Activated CD4-positive, alpha-beta T cell treated with anti-CD3 and anti-CD28 coated beads for 36 hours (primary cell): ENCODE measurements at places on chromosomes 4 and X.

GRCh38 chr4:24625091-24625490 lies 40.7 kb upstream of the DHX15 start:
- H3K4me3 ChIP-seq = no peak overlapping the region
- H3K4me1 ChIP-seq = no peaks in the 10 kb centered on the region
- no peak overlapping the region for H3K27ac ChIP-seq
- H3K36me3 ChIP-seq = no peaks in the 10 kb centered on the region
- DNase-seq = no peak

DNA sequence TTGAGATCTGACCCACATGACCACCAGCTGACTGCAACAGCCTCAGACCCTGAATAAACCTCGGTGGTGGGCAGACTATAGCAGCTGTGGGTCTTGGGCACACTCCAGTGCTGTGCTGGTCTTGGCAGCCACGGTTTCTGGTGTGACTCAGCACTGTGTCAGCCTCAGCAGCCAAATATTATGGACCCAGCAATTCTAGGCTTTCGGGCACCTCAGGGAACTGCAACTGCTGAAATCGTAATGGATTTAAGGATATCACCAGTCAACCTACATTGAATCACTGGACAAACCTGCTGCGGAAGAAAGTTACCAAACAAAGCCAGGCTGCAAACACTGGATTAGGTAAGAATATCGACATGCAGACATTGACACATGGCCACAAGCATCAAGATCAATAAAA lies 10.5 kb upstream of the UBE2NL start:
- H3K4me3 ChIP-seq = no peak overlapping the region
- no peak for DNase-seq
- no peaks in the 10 kb centered on the region for H3K36me3 ChIP-seq
- H3K4me1 ChIP-seq = no peaks in the 10 kb centered on the region
- H3K27ac ChIP-seq = no peak overlapping the region

DNA sequence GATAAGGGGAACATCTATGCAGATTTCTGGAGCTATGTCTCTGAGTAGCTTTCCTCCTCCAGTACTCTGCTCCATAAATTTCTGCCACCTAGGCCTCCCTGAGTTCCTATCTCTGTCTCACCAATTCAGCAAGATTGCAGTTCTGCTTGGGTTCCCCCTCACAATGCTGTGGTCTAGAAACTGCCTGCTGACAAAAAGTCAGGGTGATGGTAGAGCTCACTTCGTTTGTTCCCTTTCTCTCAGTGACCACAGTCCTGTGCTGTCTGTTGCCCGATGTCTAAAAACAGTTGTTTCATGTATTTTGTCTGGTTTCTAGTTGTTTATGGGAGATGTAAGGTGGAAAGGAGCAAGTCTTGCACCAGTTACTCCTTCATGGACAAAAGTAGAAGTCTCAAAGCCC lies 41.1 kb downstream of the AMMECR1 start:
- peaks cover 1% of the 10 kb centered on the region for H3K36me3 ChIP-seq
- H3K27me3 ChIP-seq = no peaks in the 10 kb centered on the region
- H3K4me3 ChIP-seq = no peak overlapping the region
- H3K27ac ChIP-seq = no peak overlapping the region

- no peak for DNase-seq
- no peak overlapping the region for H3K27ac ChIP-seq
- peaks cover 25% of the 10 kb centered on the region for H3K27me3 ChIP-seq
- H3K4me3 ChIP-seq = no peak overlapping the region
- H3K36me3 ChIP-seq = no peaks in the 10 kb centered on the region
Observed at GRCh38 chrX:2552621-2553201, 51.9 kb upstream of the DHRSX start.

GRCh38 chr4:140220058-140220457 lies 66.1 kb upstream of the MAML3 start:
- no peak overlapping the region for H3K27ac ChIP-seq
- H3K27me3 ChIP-seq = peaks cover 2% of the 10 kb centered on the region
- H3K4me3 ChIP-seq = no peak overlapping the region
- DNase-seq = no peak
- no peaks in the 10 kb centered on the region for H3K4me1 ChIP-seq
- H3K36me3 ChIP-seq = no peaks in the 10 kb centered on the region

DNA sequence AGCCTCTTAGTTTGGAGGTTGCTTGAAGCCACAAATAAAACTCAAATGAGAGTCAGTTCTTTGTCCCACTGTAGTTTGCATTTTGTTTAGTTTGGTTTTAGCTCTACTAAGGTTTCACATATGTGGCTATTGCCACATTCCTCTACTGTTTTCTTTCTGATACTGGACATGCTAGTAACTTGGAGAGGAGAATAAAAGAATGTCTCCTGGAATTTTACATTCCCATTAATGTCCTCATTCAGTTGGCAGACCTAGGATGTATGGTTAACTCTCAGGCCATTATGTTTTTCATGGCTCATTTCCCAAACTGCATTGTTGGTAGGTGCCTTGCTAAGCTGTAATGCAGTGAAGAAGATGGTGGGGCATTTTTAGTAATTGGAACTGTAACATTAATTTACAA lies 29.9 kb downstream of the UPRT start:
- no peaks in the 10 kb centered on the region for H3K4me1 ChIP-seq
- no peak overlapping the region for H3K4me3 ChIP-seq
- DNase-seq = no peak
- H3K27me3 ChIP-seq = no peaks in the 10 kb centered on the region
- peak overlapping the region; percentile 3 for H3K27ac ChIP-seq

GRCh38 chrX:49166914-49167739 lies 4.6 kb downstream of the MAGIX start:
- peaks cover 32% of the 10 kb centered on the region for H3K4me1 ChIP-seq
- H3K27me3 ChIP-seq = no peaks in the 10 kb centered on the region
- no peaks in the 10 kb centered on the region for H3K36me3 ChIP-seq
- DNase-seq = peak; percentile 82

DNA sequence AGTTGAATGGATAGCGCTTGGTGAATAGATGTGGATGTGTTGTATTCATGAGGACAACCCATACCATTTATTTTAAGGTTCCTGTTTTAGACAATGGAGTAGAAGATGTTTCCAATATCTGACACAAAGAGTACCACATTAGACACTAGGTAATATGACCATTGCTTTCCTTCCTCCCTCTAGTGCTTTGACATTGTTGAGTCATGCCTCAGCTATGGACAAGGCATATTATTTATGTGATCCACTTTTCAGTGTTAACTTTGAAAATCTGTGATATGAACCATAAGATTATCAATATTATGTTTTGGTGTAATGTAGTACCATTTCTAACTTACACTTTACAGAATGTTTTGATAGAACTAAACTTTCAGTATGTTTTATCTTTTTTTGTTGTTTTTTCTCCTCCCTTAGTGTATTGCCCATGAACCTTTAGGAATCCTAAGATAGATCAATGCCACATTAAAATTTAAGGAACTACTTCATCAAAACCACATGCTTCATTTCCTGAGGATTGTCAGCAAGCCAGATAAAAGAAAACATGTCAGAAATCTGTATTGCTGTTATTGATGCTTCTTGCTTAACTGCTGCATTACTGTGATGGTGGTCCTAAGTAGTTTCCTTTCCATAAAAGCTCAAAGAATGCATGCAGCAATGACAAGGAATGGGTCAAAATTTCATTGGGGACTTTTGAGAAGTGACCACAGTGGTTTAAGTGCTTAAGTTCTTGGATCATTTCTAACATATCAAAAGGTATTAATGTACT lies 105.0 kb downstream of the PCDH7 start:
- no peak for DNase-seq
- H3K36me3 ChIP-seq = no peaks in the 10 kb centered on the region
- no peak overlapping the region for H3K27ac ChIP-seq

GRCh38 chr4:958696-959337 lies 14.6 kb downstream of the DGKQ start:
- H3K27ac ChIP-seq = no peak overlapping the region
- H3K27me3 ChIP-seq = no peaks in the 10 kb centered on the region

- H3K4me1 ChIP-seq = no peaks in the 10 kb centered on the region
- H3K27ac ChIP-seq = no peak overlapping the region
- H3K4me3 ChIP-seq = no peak overlapping the region
- no peaks in the 10 kb centered on the region for H3K36me3 ChIP-seq
- no peak for DNase-seq
Observed at GRCh38 chrX:23271026-23271425, 63.6 kb upstream of the PTCHD1 start.

- no peak overlapping the region for H3K4me3 ChIP-seq
- no peaks in the 10 kb centered on the region for H3K36me3 ChIP-seq
- peaks cover 41% of the 10 kb centered on the region for H3K27me3 ChIP-seq
- H3K27ac ChIP-seq = no peak overlapping the region
- peaks cover 10% of the 10 kb centered on the region for H3K4me1 ChIP-seq
Observed at GRCh38 chr4:74097631-74098426, 1.2 kb downstream of the CXCL2 start.

- no peak overlapping the region for H3K4me3 ChIP-seq
- H3K27ac ChIP-seq = no peak overlapping the region
Observed at GRCh38 chrX:120311727-120312063, 434 bp upstream of the TMEM255A start.

- peaks cover 5% of the 10 kb centered on the region for H3K36me3 ChIP-seq
- DNase-seq = peak; percentile 34
- peaks cover 33% of the 10 kb centered on the region for H3K4me1 ChIP-seq
- H3K4me3 ChIP-seq = peak overlapping the region; percentile 16
- H3K27me3 ChIP-seq = no peaks in the 10 kb centered on the region
- peak overlapping the region; percentile 84 for H3K27ac ChIP-seq
Observed at GRCh38 chr4:38957893-38958292, 74.3 kb downstream of the TMEM156 start.

DNA sequence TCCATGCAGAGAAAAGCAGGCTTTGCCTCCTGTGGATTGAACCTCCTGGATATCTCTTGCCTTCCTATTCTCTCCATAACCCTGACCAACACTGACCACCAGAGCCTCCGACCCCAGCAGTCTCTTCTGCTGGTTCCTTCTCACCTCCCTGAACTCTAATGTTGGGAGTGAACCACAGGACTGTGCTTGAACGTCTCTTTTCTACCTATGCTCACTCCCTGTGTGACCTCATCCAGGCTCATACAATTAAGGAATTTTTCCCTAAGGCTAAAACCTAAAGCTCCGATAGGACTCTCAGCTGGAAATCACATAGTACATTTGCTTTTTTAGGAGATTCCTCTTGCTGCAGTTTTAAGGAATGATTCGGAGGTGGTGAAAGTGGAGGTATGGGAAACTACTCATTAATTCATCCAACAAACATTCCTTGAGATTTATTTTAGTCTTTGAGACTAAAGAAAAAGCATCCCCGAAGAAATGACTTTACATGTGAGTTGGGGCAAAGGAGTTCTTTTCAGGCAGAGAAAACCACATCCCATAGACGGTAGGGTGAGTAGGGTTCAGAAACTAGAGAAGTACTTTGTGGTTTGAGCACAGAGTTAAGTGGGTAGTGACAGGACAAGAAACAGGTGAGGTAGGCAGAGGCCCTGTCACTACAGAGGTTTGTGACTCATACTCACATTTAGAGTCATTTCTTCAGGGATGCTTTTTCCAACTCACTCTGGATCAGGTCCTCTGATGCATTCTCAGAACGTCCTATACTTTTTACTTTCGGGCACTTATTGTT lies 30.8 kb downstream of the NDNF start:
- peak; percentile 55 for DNase-seq
- H3K4me3 ChIP-seq = no peak overlapping the region
- H3K27ac ChIP-seq = no peak overlapping the region
- peaks cover 26% of the 10 kb centered on the region for H3K27me3 ChIP-seq
- H3K36me3 ChIP-seq = no peaks in the 10 kb centered on the region
- peaks cover 13% of the 10 kb centered on the region for H3K4me1 ChIP-seq

DNA sequence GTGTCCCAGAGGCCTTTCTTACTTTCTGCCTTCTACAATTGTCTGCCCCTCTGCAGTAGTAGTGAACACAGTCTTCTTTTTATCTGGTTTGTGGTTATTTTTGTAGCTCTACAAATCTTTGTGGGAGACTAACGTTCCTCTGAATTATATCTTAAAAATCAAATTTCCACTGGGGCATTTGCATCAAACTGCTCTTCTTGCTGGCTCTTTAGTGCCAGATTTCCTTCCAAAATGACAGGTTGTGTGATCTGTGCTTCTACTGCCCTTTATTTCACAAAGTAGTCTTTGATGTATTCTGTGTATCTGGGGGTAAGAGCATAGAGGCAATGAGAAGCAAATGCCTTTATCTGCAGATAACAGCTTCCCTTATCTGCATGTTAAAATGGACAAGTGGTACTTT lies 34.5 kb downstream of the TSPAN7 start:
- H3K4me1 ChIP-seq = no peaks in the 10 kb centered on the region
- DNase-seq = no peak
- H3K27ac ChIP-seq = no peak overlapping the region
- no peak overlapping the region for H3K4me3 ChIP-seq
- peaks cover 3% of the 10 kb centered on the region for H3K27me3 ChIP-seq

DNA sequence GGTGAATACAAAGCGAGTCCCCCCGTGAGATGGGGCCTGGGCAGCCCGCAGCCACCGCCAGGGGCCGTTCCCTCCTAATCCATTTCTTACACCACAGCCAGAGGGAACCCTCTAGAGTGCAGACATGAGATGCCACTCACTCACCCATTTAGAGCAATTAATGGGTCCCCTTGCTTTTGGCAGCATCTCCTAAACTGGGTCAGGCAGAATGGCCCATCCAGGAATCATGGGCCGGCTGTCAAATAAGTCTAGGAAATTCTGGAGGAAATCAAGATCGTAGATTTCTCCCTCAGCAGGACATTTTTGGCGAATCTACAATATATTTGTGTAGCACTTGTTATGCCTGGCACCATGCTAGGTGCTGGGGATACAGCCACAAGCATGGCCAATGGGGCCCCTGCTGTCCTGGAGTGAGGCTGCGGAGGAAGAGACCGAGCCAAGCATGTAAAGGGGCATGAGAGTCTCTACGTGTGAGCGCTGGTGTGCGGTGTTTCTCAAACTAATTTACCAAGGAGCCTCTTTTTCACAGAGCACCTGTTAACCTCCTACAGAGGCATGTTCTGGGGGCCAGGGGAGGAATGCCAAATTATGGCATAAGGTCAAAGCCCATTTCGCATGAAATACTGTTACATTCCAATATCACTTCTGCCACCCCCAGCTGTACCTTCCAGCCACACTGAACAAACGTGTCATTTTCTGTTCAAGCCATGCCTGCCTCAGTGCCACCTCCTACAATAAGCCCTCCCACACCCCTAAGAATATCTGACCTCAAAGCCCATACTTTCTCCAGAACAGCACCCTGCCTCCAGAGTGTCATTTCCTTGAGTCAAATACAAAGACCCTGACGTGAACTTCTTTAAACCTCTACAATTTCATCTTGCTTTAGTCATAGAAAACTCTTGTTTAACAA lies 28.1 kb upstream of the JAKMIP1 start:
- H3K27me3 ChIP-seq = peaks cover 15% of the 10 kb centered on the region
- DNase-seq = no peak
- no peaks in the 10 kb centered on the region for H3K4me1 ChIP-seq

GRCh38 chr4:145938618-145939440 lies at the start of gene ZNF827:
Gene ZNF827, minus strand, starts transcription at chr4:145938823. Its CDS starts 416 bp downstream, at chr4:145938407.
- peak within 1 kb of the TSS; percentile 99 for H3K27ac ChIP-seq
- H3K27me3 ChIP-seq = no peaks in the 10 kb centered on the region
- peak within 1 kb of the TSS; percentile 97 for H3K4me3 ChIP-seq
